ENCODE measurements at places on chromosomes 13 and 19.

GRCh38 chr19:1262623-1263123 lies 6.5 kb upstream of the CIRBP start:
- no peak for DNase-seq

GRCh38 chr13:105990256-105990958 lies 545.1 kb downstream of the EFNB2 start:
- DNase-seq: no peak

DNA sequence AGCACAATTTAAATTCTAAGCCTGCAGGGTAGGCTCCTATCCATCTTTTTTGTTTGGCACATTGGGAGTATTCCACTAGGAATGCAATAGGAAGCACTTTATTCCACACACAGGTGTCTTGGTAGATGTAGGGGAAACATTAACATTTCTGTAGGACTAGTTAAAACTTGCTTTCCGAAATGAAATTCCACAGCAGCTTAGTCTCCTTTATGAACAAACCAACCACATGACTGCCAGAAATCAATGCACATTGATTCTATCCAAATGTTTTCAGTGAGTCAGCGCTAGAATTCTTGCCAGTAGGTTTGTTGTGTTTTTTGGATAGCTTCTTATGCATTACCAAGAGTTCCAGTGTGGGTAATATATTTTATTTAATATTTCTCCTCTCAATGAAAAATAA lies 207.9 kb upstream of the CSNK1A1L start:
- DNase-seq: no peak

GRCh38 chr13:73273745-73274144 lies 214.9 kb downstream of the KLF5 start:
- DNase-seq: no peak

Data from stimulated activated CD8-positive, alpha-beta memory T cell treated with anti-CD3 and anti-CD28 coated beads, Interleukin-4, amount 100 ng/mL, for 1 hour (primary cell).